ENCODE measurements at places on chromosomes 3 and 15.

- no peak for DNase-seq
Measured at GRCh38 chr15:85033148-85033547, 51.5 kb downstream of the PDE8A start.

GRCh38 chr3:109175411-109175810, 38.9 kb downstream of the C3orf85 start:
- DNase-seq, result no peak

GRCh38 chr15:45536934-45537333, 14.4 kb upstream of the SLC30A4 start:
- DNase-seq, result no peak

- DNase-seq, result no peak
Measured at GRCh38 chr15:100211855-100212850, 129.6 kb downstream of the ADAMTS17 start.

GRCh38 chr3:182814419-182815062, 21.2 kb downstream of the ATP11B start:
- DNase-seq, result no peak

DNA sequence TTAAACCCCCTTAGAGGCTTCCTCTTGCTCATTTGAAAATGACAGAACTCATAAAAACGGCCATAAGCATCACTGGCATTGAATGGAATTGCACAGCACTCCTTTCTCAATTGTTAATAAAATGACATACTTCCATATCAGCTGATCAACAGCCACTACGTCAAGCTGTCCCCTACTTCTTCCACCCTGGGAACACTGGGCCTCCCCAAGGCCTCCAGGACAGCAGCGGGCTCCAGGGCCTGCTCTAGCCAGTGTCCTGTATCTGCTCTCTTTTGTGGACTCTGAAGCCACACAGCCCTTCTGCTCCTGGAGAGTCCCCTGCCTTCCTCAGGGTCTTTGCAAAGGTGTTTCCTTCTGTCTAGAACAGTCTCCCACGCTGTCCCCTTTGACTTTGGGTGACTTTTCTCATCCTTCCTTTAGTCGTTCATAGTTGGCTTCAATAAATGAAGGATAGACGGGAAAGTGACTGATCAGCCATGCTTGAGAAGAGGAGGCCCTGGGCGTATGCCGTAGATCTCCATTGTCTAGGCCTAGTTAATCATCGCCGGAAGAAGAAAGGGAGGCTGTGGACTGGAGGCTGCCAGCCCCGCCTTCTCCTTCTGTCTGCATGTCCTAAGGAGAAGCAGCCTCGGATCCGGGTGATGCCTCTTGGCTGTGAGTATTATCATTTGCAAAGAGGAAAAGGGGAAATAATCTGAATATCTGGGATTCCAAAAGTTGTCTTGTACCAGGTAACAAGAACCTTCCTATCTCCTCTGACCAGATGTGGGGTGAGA, 4.7 kb upstream of the THSD4 start:
- no peak for DNase-seq

GRCh38 chr3:171953301-171954022, 85.9 kb upstream of the FNDC3B start:
- DNase-seq, result peak; percentile 12

DNA sequence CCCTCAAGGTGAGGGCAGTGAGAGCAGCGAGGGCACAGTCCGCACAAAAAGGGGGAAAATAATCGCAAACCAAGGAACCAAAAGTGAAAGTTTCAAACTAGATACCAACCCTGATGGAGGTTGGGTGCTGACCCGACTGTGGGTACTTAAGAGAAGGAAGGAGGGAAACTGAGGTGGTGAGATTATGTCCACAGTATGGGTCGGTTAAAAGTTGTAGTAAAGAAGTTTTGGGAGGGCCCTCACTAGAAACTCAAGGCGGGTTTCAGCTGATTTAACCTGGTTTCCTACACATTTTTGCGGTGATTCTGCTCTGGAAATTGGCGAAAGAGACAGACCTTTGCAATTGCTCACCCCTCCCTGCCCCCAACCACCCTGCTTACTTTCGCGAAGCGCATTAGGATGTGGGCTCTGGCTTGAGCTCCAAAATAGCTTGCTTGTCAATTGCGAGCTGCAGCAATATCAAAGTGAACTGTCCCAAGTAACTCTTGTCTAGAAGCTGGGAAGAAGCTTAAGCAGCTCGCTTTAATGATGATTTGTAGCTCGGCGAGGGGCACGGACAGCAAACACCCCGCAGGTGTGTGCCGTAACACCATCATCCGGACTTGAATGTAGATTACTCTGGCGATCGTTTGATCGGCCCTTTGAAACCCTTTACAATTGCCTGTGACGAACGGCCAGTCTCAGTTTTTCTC, 15.8 kb downstream of the SOX2 start:
- DNase-seq, result no peak

- DNase-seq, result peak; percentile 35
Measured at GRCh38 chr3:147267434-147267833, 138.9 kb downstream of the ZIC4 start.

DNA sequence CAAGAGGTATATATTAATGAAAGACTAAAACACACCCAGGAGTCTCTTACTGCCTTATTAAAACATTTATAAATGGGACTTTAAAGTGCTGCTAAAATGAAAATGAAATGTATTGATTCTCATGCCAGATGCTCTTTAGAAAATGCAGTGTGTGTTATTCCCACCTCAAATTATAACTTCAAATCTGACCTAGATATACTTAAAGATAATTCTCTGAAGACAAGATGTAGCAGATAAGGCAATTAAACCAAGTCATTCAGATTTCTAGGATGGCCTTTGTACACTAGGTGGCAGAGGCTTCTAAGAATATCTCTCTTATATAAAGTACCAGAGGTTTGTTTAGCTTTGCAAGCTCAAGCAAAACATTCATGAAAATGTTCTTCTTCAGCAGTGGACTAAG, 26.9 kb upstream of the GOLGA8B start:
- DNase-seq, result peak; percentile 9

DNA sequence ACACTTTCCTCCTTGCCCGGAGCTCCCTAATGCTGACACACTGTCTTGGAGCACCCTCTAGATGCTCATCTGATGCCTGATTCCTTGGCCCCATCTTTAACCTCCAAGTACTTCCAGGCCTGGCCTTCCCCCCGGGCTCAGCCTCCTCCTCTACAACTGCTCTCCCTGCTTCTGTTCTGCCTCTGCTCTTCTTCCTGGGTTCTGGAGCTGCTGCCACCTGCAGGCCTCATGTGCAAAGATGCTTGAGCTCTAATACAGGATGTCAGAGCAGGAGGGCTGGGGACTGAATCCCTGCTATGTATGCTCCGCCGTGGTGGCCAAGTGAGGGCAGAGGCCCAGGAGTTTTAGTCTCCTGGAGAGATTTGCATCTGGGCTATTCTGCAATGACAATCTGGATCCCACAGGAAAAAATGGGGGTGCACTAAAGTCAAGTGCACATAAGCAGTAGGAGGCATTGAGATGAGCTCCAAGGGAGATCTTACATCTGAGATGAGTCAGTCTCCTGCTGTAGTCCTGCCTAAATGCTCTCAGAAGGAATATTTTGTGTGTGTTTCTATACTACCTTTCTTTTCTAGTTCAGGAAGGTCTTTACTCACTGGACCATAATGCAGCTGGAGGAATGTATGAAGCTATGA, 296.3 kb downstream of the UACA start:
- peak; percentile 52 for DNase-seq

DNA sequence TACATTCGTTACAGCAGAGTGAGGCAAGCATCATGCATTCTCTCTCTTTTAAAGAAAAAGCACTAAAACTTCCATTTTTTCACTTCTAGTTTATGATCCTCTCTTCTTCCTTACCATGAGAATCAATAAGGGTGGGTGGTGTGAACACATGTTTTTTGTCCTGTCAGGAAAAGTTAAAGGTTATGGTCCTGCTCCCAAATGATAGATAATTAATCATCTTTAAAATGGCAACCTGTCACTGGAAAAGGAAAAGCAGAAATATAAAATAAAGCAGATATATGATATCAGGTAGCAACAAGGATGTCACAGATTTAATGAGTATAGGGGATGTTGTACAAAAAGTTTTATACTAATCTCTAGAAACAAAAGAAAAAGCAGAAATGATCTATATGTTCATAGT, 56.4 kb upstream of the PHLDB2 start:
- DNase-seq, result no peak

Data from HFFc6 (cell line).